ENCODE measurements at places on chromosomes 11 and 22.

- no peak for DNase-seq
Observed at GRCh38 chr11:30285416-30286121, 37.3 kb upstream of the ARL14EP start.

DNA sequence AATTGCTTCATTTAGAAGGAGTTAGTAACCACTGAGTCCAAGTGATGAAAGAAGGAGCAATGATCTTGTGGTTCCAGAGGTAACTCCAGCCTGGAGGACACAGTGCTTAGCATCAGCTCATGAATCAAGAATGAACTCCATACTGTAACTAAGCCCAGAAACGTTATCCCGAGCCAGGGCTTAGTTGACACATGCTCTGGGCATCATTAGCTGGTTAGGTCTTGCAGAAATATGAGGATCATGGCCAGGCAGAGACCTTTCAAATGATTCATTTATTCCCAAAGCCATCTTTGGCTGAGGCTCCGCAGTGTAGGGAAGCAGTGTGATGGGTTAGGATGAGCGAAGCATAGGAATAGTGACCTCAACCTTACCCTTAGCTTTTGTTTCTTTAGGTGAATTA, 277.4 kb downstream of the FAM76B start:
- no peak for DNase-seq

GRCh38 chr11:27255447-27255828, 107.6 kb downstream of the CCDC34 start:
- DNase-seq, result no peak

DNA sequence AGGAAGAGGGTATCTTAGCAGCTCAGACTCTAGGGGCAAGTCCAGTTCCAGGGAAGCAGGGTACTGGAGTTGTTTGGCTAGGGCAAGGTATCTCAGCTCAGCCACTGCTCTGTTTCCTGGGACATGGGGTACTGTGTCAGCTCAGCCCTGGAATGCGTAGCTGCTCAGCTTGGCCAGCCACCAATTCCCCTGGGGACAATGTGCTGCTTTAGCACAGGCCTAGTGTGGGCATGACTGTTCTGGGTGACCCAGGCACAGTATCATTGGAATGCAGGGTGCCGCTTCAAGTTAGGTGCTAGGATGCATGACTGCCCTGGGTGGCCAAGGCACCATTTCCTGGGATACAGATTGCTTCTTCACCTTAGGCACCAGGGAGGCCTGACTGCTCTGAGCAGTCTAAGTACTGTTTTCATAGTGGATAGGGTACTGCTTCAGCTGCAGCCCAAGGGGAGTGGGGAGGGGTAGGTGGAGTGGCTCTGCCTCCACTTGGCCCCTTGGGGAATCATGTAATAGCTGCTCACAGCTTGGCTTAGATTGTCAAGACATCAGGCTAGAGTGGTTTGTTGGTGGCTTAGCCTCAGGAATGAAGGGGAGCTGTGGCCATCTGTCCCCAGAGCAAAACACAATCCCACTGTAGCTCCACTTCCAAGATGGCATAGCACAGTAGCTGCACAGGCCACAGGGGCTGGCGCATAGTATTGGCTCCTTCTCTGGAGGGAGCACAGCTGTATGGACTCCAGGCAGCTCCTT, 36.0 kb downstream of the MADD start:
- DNase-seq, result no peak

Data from NCI-H1105 treated with DMSO at 0.1 percent for 48 hours (cell line).